ENCODE measurements at places on chromosomes 1 and 21. TPM values are rescaled to one million over a fixed set of nuclear protein-coding genes. Genes with fewer than 3 reads are reported as not detected.

The SLAMF6 gene
- total RNA-seq: not detected

- DNase-seq: no peak
- no peak within 1 kb of the TSS for H3K27ac ChIP-seq
- H3K4me1 ChIP-seq: peaks cover 2% of the 10 kb centered on the region
- no peaks in the 10 kb centered on the region for H3K36me3 ChIP-seq
- no peaks in the 10 kb centered on the region for H3K27me3 ChIP-seq
Observed at GRCh38 chr1:20588634-20589225, at the start of gene CDA. Gene CDA (plus strand): TSS chr1:20589097. CDS start chr1:20589130, 33 bp downstream.

The AUNIP gene
- 1.3 TPM for total RNA-seq

The TTLL10 gene
- total RNA-seq: not detected

DNA sequence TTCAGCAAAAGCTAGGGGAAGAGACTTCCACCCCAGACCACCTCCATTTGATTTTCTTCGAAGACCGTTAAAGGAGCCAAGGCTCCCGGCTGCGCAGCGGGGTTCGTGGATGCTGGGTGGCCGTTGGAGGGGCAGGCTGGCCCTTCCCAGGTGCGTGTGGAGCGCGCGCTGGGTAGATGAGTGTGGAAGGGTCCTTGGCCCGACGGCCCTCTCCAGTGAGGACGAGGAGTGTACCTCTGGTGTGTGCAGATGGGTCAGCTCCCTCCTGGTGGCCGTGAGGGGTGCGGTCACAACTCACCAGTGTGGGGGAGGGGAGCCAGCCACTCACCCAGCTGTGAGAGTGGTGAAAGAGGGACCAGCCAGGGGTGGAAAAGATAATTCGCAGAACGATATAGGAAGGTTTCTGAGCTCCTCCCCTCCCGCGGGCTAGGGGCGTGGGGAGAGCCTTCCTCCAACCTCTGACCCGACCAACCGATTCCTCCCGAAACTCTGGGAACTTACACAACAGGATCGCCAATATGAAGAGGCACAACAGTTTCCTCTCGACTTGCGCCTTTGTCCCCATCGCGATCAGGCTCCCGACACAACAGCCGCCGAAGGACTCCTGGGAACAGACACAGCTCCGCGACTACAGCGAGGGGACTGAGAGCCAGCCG lies at the start of gene F11R:
F11R (minus strand) TSS at position 644 of the 656 bp plus-strand sequence; CDS start at position 565, 79 bp downstream.
- no peaks in the 10 kb centered on the region for H3K36me3 ChIP-seq
- H3K27ac ChIP-seq: peak within 1 kb of the TSS; percentile 82

All from glutamatergic neuron (in vitro differentiated cells).